ENCODE measurements at places on chromosomes 11 and 22. TPM values are rescaled to one million over a fixed set of nuclear protein-coding genes. Genes with fewer than 3 reads are reported as not detected.
A peak's percentile ranks its signal among the peaks of the same experiment; 100 is the strongest.

DNA sequence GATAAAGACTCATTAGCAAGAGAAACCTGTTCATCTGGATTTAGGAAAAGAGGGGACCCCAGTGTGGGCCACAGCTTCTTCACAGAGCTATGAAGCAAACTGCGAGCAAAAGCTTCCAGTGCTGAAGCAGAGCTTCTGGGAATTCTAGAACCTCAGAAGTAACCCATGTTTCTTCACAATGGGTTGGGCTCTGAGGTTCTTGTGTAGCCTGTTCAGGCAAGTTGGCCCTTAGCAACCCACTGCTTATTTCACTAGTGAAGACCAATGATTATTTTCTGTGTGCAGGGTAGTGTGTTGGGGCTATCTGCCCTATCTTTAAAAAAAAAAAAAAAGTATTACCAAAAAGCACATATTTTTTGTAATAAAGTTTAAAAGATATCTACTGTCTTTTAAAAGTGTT lies at the start of gene ACRV1:
ACRV1 (minus strand) TSS at position 101 of the 400 bp plus-strand sequence; CDS start at position 34, 67 bp downstream.
- DNase-seq = no peak

DNA sequence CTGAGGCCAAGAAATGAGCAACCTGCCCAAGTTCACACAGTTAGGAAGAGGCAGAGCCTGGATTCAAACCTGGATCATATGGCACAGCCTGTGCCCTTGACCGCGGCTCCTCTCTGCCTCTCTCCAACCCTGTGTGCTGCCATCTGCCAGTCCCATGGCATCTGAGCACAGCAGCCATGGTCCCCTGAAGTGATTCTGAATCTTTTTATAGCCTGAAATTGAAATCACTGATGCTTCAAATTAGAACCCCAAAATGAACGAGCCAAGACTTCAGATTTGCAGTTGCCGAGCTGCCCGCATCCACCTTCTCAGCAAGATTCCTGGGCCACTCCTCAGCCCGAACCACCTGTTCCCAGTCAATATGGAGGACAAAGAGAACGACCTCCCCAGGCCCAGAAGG lies 252.7 kb downstream of the CTTN start:
- DNase-seq = no peak

- DNase-seq = no peak
Observed at GRCh38 chr11:126438691-126439090, 83.2 kb downstream of the ST3GAL4 start.

DNA sequence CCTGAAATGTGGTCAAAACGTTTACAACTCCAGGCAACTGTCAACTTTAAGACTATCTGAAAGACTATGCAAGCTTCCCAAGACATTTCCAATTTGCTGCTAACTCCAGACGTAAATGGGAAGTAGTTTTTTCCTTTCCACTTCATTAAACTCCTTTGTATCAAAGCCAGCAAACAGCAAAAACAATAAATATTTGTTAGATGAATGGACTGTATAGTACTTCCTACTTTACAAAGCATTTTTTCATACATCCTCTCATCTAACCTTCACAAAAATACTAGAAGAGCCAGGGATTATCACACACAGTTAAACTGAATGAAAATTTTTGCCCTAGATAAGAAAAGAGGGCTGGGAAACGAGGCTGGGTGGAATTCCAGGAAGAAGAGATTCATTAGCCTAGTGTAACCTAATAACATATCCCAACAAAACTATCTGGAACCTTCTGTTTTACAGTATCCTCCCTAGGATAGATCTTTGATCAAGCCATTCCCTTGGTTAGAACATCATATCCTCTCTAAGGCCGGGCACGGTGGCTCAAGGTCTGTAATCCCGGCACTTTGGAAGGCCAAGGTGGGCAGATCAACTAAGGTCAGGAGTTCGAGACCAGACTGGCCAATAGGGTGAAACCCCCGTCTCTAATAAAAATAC lies 10.4 kb downstream of the NUP98 start:
- no peak for DNase-seq

The P2RY2 gene
- not detected for total RNA-seq

GRCh38 chr11:67387069-67387468 lies 4.7 kb upstream of the RAD9A start:
- DNase-seq = no peak

GRCh38 chr22:41524809-41525449 lies 19.3 kb downstream of the POLR3H start:
- DNase-seq = peak; percentile 68

DNA sequence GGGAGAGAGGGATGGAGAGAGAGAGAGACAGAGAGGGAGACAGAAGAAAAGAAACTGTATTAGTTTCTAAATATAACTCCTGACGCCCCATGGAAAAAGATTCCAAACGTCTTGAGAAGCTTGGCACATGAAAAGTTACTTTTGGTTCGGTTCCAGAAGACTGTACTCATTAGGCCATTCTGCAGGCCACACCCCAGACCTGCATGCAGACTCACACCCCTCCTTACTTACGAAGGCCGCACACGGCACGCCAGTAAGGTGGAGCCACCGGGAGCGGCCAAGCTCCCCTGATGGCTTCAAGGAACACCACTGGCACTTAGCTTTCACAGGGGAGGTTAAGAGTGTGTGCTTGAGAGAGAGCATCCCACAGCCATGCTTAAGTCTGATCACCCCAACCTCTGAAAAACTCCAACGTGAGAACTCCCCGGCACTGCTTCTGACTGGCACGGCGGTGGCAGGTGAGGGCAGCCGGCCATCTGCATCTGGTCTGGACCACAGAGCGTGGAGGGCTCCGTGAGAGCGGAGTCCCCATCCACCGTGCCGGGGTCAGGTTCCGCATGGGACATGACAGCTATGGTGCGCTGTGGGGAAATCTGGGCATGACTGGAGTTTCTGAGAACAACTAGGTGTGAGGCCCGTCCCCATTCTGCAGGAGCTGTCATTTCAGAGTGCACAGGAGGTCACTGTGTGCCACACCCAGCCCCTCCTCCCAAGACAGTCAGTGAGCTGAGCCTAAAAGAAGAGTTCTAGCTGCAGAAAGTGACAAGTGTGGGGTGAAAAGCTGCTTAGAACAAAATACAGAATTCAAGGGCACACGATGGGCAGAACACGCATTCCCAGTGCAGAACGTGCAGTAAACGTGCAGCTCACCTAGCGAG lies 62.4 kb downstream of the MYH9 start:
- DNase-seq = no peak

DNA sequence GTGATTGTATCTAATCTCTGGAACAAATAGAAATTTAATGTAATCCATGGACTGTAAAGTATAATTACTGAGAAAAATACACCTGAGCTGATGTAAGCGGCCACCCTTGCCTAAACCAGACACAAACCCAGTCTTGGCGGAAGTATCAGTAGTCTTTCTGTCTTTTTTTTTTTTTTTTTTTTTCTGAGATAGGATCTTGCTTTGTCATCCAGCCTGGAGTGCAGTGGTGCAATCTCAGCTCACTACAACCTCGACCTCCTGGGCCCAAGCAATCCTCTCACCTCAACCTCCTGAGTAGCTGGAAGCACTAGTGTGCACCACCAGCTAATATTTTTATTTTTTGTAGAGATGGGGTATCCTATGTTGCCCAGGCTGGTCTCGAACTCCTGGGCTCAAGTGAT lies 5.5 kb upstream of the CXCR5 start:
- DNase-seq = no peak

- no peak for DNase-seq
Observed at GRCh38 chr11:23551706-23552105, 691.4 kb upstream of the CCDC179 start.

The VSIG2 gene
- 0.34 TPM for total RNA-seq

GRCh38 chr11:737366-737765 lies 9.9 kb upstream of the TALDO1 start:
- no peak for DNase-seq

The LMO1 gene
- not detected for total RNA-seq

The NFAM1 gene
- 0.22 TPM for total RNA-seq

GRCh38 chr22:24146791-24147353 lies 34.4 kb upstream of the SUSD2 start:
- no peak for DNase-seq

- no peak for DNase-seq
Observed at GRCh38 chr22:48452766-48453165, 1374.9 kb downstream of the BRD1 start.

DNA sequence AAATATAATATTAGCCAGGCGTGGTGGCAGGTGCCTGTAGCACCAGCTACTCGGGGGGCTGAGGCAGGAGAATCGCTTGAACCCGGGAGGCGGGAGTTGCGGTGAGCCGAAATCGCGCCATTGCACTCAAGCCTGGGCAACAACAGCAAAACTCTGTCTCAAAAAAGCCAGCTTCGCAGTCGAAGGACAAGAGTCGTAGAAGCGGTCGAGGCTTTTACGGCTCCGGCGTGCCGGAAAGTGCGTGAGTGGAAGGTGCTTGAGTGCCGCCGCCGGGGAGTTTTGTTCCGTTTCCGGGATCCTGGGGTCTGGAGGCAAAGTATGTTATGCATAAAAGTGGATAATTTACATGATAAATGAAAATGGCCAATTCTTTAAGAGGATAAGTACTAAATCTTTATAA lies 43.6 kb downstream of the SYN3 start:
- no peak for DNase-seq

All from activated naive CD8-positive, alpha-beta T cell treated with anti-CD3 and anti-CD28 coated beads, Interleukin-2, amount 10 ng/mL, durations not matched to agents 7 days and 5 days (primary cell).